Testis (tissue), 5 donors: ENCODE measurements at places on chromosomes 4 and X. TPM values are rescaled to one million over a fixed set of nuclear protein-coding genes. Genes with fewer than 3 reads are reported as not detected.

Gene WDFY3
- 168 TPM for total RNA-seq

GRCh38 chr4:76968937-76969336, 19.4 kb downstream of the SEPTIN11 start:
- no peak for DNase-seq
- H3K27me3 ChIP-seq, result no peaks in the 10 kb centered on the region
- H3K36me3 ChIP-seq, result no peaks in the 10 kb centered on the region
- H3K4me1 ChIP-seq, result no peaks in the 10 kb centered on the region
- no peak overlapping the region for H3K4me3 ChIP-seq

GRCh38 chr4:175905925-175906324, 93.9 kb upstream of the GPM6A start:
- no peaks in the 10 kb centered on the region for H3K27me3 ChIP-seq
- no peak for DNase-seq
- no peaks in the 10 kb centered on the region for H3K4me1 ChIP-seq

DNA sequence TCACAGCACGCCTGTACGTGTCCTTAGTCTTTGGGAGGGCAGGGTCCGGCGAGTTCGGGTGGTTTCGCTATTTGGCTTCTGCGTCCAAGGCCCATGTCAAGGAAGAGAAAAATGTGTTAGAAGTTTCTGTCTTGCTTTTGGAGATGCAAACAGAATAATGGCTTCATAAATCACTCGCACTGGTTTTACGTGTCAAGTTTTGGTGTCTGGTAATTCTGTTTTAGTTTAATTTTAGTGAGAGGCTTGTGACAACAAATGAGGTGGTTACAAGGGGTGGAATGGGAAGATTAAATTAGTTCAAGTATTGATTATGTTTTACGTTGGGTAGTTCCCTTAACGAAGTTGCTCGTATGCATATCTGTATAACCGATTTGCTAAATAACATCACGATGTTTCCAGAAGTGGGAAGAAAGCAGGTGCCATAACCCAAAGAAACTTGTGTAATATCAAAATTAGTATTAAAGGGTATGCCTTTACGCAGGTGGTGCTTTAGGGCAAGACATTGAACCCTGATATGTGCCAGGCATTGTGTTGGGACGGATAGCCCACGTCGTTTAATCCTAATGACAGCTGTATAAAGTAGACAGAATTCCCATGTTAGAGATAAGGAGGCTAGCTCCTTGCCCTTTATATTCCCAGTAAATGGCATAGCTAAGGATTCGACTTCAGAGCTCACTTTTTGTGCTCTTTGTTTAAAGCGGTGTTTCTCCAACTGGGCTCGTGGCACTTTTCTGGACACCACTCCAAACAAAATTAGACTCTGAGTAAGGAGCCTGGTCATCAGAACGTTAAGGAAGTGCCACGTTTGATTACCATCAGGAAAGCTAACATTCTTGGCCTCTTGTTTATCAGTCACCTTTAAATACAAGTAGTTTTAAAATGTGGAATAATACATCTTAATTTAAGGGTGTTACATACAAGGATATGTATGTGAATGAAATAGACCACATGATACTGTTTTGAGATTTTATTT, 843 bp downstream of the RPL34 start:
- peaks cover 15% of the 10 kb centered on the region for H3K4me1 ChIP-seq
- H3K27ac ChIP-seq, result peak overlapping the region; percentile 57
- no peaks in the 10 kb centered on the region for H3K27me3 ChIP-seq

Gene NDST3
- total RNA-seq, result 0.50 TPM

Gene SLC25A31
- total RNA-seq, result 28.1 TPM

- H3K27me3 ChIP-seq, result no peaks in the 10 kb centered on the region
- no peak overlapping the region for H3K27ac ChIP-seq
- peaks cover 13% of the 10 kb centered on the region for H3K4me1 ChIP-seq
- no peak overlapping the region for H3K4me3 ChIP-seq
- no peak for DNase-seq
- H3K36me3 ChIP-seq, result no peaks in the 10 kb centered on the region
These were observed 9.8 kb upstream of the ANXA5 start for GRCh38 chr4:121706595-121707021.
